Stimulated activated CD4-positive, alpha-beta T cell treated with anti-CD3 and anti-CD28 coated beads, Interleukin-1b, Interleukin-23, amount 100 ng/mL, for 1 hour (primary cell): ENCODE measurements at places on chromosomes 12 and 14.

GRCh38 chr12:73589220-73589619, 948.4 kb upstream of the ATXN7L3B start:
- DNase-seq = no peak

GRCh38 chr12:17192721-17193120, 586.8 kb upstream of the LMO3 start:
- no peak for DNase-seq

DNA sequence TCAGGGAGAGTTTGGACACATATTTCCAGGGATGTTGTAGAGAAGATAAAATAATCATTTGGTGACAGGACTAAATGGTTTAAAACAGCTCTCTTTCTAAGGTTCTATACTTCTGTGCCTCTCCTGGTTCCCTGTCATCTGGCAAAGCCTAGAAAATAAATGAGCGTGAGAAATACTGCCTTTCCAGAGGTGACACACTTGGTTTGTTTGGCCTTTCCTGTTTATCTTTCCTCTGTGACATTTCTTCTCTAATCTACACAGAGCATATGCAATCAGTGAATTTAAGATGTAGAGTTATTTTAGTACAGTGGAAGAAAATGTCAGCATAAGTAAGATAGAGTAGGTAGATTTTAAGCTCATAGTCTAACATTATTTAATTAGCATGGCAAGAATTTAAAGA, 22.0 kb upstream of the SSTR1 start:
- DNase-seq = no peak

GRCh38 chr12:27208414-27208750, 35.7 kb upstream of the STK38L start:
- no peak for DNase-seq

DNA sequence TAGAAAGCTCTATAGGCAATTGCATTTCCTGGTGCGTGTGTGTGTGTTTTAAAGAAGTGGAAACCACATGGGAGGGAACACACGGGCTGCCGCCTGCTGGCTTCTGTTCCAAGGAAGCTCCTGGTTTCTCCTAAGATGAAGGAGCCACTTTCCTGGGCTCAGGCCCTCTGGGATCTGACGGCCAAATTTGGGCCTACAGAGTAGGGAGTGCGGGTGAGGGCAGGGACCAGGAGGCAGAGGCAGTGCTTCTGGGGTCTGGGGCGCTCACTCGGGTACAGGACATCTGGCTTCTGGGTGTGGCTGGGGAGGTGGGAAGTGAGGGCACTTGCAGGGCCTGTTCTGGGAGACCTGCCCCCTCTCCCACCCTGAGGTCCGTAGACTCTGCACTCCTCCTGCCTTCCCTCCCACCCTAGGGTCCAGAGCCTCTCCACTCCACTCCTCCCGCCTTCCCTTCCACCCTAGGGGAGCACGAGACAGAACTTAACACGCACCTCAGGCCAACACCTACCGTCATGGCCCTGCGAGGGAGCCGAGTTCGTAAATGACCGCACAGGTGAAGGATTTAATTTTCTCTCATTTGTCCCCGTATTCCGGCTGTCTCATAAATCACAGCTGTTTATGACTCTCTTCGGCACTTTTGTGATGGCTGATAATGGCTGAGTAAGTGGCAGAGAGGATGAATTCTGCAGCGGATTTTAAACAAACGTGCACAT, 127.7 kb downstream of the KIF26A start:
- no peak for DNase-seq

DNA sequence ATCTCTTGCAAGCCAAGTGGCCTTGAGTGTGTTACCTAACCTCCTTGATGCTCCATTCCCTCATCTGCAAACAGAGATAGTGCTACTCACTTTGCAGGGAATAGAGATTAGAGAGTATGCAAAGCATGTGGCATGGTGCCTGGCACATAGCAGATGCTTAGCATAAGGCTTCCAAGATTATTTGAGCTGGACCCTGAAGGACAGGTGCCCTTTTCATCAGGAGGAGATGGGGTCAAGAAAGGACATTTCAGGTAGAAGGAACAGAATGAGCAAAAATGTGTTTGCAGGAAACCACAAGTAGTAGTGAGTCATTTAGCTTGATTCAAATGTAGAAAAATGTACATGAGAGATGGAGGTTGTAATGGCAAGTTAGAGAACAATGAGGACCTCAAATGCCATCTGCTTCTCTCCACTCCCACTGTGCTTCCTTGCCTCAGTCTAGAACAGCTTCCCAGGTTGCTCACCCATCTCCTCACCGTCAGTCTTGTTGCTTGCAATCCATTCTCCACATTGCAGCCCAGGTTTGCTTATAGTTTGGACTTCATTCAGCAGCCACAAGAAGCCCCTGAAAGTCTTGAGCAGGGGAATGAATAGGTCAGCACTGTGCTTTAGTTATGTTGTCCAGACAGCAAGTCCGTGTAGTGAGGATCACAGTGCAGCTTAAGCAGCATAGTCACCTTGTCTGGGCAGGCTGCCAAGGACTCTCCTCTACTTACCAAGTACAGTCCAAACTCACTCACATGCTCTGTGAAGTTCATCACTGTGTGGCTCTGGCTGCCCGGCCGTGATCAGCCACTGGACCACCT, 536.3 kb upstream of the CCDC196 start:
- no peak for DNase-seq

DNA sequence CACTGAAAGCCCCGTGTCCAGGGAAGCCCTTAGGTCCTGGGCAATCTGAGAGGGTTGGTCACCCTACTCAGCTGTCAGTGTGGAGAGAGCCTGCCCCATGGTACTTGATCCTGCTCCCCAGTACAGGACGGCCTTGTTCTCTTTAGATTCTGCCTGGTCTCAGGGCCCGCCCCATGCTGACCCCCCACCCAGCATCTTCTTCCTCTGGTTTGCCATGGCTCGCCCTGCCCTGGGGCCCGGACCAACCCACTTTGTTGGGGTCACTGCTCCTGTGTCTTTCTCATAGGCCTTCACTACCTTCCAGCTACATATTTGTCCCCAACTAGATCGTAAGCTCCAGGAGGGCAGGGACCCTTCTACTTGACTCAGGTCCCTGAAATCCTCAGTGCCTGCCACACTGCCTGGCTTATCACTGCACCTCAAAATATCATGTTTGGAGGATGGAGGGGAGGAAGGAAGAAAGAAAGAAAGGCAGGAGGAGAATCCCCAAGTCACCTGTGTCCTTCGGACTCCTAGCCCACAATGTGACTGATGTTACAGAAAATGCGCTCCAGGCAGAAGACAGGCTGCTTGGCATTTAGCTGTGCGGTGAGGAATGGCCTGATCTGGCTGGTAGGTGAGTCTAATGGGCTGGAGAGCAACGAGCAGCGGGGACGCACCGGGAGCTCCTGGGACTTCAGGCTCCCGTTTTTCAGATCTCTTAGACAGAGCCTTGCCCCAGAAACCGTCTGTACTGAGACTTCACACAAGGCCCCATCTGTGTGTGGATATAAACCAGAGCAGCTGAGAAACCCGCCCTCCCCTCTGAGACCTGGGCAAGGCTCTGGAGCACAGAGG, 66.1 kb downstream of the C14orf132 start:
- no peak for DNase-seq

- no peak for DNase-seq
These were observed 11.0 kb upstream of the CACNA2D4 start for GRCh38 chr12:1929241-1929984.

DNA sequence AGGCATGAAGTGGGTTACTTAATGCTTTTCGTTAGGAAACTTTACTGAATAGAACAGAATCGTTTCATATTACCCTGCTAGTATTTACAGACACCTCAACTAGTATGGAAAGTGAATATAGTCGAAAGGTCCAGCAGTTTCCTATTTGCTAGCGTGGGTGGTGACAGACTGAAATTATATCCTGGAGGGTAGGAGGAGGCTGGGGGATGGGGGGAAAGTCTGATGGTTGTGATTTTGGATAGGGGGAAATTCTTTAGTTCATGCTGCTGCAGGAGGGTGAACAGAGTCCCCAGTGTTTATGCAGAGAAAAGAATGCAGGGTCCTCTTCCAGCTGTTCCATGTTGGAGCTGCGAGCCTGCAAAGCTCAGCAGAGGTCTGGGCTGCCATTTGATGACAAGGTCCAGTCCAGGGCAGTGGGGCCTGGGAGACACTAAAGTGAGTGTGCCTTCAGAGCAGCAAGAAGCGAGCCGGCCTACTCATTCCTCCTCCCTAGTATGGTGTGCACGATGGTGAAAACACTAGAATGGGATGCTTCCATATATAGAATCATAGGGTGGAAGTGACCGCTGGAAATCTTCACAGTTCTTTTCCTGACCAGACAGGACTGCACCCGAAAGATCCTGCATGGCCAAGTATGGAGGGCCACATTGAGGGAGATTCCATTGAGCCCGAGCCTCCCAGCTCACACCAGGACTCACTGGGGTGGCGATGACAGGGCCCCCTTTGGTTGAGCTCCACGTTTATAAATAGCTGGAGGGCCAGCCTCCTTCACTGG, 2.1 kb downstream of the SAMD4A start:
- DNase-seq = no peak

GRCh38 chr14:75909630-75910029, 72.2 kb downstream of the TGFB3 start:
- DNase-seq = no peak

GRCh38 chr12:64618953-64619590, 8.8 kb downstream of the RASSF3 start:
- no peak for DNase-seq

GRCh38 chr12:104687823-104688573, 231.2 kb downstream of the CHST11 start:
- DNase-seq = no peak

DNA sequence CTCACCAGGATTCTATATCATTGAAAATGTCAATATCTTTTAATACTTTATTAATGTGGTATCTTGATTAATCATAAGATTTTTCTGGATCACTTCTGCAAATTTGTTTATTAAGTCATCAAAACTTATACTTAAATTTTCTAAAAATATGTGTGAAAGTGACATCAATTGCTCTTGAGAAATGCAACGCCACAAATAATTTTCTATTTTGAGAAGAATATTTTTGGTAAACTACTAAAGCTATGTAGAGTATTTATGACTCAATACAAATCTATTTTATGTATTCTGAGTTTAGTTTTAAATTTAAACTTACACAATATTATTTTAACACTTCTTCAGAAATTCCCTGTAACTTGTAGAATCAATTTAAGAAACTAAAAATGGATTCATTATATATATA, 263.3 kb downstream of the RASSF9 start:
- DNase-seq = no peak

DNA sequence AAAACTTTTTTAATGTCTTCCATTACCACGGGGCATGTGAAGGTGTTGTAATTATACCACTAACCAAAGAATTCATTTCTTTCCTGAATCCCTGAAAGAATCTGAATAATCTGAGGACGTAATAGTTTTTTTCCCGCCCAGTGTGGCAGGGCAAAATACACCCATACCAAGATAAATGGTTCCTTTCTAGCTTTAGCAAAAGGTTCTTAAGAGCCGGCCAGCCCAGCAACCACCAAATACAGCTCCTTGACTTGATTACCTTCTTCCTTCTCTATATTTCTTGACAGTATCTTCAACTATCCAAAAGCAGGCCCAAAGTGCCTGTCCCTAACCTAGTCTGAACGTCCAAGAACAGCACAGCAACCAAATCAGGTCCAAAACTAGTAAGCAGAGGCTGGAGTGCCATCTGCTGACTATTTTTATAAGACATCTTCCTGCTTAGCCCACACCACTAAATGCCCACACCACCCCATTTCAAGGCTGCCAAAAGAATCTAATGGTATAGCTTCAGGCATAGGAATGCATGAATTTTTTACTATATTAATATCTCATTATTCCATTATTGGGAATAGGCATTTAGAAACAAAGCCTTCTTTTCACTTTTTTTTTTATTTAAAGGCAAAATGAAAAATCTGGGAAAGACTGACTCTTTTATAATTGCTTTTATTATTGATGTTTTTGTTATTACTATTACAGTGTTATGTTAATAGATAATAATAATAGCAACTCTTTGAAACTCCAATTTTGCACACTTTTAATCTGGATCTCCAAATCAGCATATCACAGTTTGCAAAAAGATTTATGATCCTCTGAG, 524.4 kb downstream of the MED13L start:
- no peak for DNase-seq

DNA sequence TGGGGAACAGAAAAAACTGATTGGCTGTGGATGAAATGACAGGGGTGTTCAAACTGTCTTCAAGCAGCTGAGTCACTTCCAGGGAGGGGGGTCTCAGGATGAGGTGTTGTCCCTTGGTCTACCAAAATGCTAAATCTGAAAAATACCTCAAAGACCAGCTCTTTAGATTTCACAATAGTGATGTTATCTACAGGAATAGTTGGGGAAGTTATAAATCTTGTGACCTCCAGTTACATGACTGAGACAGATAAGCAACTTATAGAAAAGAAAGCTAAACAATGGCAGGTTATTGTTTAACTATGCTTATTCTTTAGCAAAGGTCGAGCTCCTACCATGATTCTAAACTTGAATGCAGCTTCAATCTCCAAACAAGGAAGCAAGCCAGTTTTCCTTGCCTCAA, 125.4 kb downstream of the SYT10 start:
- DNase-seq = no peak

DNA sequence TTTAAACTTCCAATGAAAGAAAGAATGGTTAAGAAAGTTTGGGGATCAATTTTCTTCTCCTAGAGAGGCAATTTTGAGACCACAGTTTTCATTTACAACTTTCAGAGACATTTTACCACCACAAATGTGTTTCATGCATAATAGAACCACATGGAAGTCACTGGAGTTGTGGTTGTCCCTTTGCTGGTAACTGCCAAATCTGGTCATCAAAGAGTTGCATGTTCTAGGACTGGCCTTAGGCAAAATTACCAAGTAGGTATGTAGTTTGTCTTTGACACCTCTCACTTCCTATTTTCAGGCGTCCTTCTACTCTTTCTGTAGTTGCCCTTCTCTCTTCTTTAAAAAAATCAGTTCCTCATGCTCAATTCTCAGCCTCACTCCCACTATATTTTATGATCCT, 54.3 kb upstream of the TMX1 start:
- no peak for DNase-seq

DNA sequence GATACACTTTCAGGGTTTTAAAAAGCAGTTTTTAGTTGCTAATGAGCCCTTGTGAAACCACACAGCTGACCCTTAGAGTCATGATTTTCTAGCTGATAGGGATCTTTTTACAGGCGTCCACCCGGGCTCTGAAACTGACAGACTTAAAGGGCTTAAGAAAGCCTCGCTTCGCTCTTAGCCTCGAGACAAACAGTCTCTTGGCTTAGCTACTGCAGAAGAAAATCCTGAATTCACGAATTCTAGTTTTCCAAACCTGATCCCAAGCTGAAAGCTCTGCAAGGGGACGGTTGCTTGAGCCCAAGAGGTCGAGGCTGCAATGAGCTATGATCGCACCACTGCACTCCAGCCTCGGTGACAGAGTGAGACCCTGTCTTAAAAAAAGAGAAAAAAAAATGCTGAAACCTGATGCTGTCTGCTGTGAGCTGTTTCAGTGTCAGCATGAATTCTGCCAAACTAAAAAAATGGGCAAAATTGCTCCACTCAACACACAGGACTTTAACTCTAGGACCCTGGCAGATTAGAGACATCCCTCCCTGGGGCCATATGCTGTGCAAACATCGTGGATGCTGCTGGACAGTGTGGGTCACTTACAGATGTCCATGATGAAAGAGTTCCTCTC, 3.1 kb upstream of the HPD start:
- DNase-seq = no peak

DNA sequence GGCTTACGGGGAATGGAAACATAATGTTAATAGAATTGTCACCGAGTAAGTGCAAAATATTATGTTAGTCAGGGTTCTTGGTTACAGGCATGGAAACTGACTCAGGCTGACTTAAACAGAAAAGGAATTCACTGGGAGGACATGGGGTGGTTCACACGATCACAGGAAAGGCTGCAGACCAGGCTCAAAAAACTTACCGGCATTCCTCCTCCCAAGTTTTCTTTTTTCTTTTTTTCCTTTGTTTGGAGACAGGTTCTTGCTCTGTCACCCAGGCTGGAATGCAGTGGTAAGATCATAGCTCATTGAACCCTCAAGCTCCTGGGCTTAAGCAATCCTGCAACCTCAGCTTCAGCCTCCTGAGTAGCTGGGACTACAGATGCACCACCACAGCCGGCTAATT, 11.9 kb upstream of the UBE2N start:
- no peak for DNase-seq
